ENCODE measurements at places on chromosomes 13 and 19.

DNA sequence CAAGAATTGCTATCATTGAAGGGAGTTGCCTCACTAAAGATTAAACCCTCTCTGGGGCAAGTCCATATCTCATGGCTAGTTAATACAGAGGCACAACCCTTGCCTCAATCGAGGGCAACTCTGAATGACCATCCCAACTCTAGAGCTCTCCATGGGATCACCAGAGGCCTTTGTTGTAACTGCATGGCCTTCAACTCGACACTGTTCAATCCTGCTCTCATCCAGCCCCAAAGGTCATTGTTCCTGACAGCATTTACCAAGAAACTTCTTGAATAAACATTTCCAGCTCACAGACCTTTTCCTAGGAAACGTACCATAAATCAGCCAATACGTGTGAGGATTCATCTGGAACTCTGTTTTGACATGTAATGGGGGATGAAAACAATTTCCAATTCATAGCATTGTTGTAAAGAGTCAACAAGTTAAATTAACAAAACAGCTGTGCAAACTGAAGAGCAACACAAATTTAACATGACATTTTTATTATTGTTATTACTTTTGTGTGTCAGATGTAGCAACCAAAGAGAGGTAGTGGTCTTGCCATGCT, 452.7 kb downstream of the SUCLA2 start:
- DNase-seq, result no peak

- peak; percentile 18 for DNase-seq
Observed at GRCh38 chr19:6086068-6086788, 24.1 kb downstream of the RFX2 start.

DNA sequence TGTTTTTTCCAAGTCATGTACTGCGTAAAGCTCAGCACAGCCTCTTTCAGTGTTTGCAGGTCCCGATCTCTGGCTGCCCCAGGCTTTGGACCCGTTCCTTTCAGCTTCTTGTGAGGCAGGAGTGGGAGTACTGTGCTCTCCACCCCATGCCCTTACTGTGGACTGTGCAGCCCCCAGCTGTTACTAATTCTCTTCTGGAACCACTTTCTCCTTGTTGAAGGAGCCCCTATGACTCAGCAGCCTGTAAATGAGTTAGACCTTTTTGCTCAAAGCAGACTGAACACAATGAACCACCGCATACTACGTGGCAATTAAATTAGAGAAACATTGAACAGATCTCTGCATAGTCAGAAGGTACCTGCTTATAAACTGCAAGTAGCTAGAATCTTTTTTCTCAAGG, 39.0 kb downstream of the SERTM1 start:
- DNase-seq, result peak; percentile 46

- DNase-seq, result no peak
Observed at GRCh38 chr13:93655154-93655553, 428.5 kb downstream of the GPC6 start.

- DNase-seq, result no peak
Observed at GRCh38 chr19:19554074-19555023, 16.3 kb downstream of the CILP2 start.

DNA sequence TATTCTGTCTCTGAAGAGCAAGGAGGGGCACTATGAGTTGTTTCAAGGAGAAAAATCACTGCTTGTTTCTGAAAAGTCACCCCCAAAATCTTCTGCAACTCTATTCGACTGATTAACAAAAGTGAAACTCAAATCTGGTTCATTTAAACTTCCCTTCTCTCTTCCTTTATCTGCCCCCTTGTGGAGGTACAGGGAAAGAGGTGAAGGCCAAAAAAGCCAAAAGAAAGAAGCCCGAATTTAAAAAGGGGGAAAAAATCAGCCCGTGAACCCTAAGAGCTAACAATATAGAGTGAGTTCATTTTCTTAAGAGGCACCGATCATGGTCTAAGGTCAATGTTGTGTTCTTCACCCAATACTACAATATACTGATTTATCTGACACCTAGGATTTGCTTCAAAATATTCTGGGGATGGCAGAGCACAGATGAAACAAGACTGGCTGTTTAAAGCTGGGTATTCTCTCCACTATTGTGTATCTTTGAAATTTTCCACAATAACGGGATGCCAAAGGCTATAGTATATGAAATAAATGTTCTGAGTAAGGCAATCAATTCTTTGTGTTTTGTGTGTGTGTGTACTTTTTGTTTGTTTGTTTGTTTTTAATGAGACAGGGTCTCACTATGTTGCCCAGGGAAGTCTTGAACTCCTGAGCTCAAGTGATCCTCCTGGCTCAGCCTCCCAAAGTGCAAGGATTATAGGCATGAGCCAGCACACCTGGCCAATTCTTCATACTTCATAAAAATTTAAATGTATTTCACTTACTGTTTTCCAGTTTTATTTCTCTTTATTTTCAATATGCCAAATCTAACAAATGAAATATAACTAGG, 55.0 kb upstream of the EEF1AKMT1 start:
- DNase-seq, result peak; percentile 56

- DNase-seq, result no peak
Observed at GRCh38 chr19:14183741-14184350, 22.1 kb downstream of the ADGRL1 start.

- no peak for DNase-seq
Observed at GRCh38 chr19:4902796-4903195, at the start of gene ARRDC5. Gene ARRDC5, minus strand, starts transcription at chr19:4902896. Its CDS starts 71 bp downstream, at chr19:4902825.

GRCh38 chr19:49690079-49690655, 749 bp upstream of the CPT1C start:
- no peak for DNase-seq

DNA sequence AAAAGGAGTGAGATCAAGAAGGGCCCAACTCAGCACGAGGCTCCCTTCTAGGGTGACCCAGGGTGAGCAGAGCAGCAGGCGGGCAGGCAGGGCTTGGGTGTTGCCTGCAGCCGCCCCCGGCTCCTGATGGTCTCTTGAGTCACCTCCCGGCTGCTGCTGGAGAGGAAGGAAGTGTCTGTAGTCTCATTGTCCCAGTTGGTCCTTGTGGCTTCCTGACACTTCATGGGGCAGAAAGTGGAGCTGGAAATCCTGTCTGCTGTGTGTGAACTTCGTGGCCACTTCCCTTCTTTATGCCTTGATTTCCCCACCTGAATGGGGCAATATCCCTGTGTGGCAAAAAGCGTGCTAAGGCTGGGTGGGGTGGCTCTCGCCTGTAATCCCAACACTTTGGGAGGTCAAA, 2.5 kb downstream of the MAP1S start:
- DNase-seq, result peak; percentile 47

- DNase-seq, result peak; percentile 55
Observed at GRCh38 chr13:23674795-23675640, 104.8 kb downstream of the TNFRSF19 start.

DNA sequence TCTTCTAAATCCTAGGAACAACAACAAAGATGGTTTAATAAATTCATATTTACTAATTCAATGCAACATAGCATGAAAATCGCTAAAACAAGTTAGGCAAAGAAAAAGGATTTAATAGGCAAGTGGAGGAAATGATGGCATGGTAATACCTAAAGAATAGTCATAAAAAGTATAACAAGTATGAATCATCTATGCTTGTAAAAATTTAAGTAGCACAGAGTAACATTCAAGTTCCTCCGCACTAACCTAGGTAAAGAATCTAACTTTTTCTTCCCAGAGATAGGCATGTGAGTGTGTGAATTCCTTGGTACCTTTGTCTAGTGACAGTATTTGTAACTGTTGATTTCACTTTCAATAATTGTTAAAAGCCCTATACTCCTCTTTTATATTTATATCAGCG, 42.6 kb downstream of the RCBTB2 start:
- DNase-seq, result no peak

- no peak for DNase-seq
Observed at GRCh38 chr19:35531291-35531690, 2.0 kb upstream of the GAPDHS start.

- DNase-seq, result no peak
Observed at GRCh38 chr19:31353833-31354232, 4.6 kb upstream of the TSHZ3 start.

DNA sequence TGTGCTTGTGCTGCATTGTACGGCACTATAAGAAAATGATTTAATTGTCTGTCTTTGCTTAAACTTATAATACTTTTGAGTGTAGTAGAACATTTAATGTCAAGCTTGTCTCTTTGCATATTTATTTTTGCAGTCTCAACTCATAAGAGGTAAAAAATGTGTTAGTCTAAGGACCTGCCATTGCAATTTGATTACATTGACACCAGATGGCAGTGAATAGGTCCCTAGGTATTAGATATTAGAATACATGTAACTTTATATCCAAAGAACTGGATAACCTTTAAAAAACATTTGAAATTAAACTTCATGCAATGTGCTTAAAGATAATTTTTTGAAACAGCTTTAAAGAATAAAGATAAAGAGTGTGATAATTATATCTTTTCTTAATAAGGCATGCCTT, 1421.3 kb downstream of the OLFM4 start:
- DNase-seq, result no peak

- no peak for DNase-seq
Observed at GRCh38 chr19:2612619-2613249, 89.8 kb downstream of the GNG7 start.

GRCh38 chr19:55228403-55229031, at the start of gene TMEM86B:
Gene TMEM86B, minus strand, starts transcription at chr19:55228763. Its CDS starts 22 bp downstream, at chr19:55228741.
- DNase-seq, result no peak

DNA sequence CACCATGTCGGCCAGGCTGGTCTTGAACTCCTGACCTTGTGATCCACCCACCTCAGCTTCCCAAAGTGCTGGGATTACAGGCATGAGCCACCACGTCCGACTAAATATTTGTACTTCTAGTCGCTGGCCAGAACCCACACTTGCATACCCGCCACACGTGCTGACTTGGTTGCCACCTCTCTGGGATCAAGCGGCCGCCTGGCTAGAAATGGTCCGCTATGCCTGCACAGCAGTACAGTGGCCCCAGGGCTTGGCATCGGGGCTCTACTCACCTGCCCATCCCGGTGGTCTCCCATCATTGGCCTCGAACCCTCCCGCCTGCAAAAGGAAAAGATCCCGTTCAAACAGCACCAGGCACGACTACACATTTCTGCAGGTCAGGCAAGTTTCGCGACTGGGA, 23.7 kb upstream of the TINCR start:
- DNase-seq, result no peak

DNA sequence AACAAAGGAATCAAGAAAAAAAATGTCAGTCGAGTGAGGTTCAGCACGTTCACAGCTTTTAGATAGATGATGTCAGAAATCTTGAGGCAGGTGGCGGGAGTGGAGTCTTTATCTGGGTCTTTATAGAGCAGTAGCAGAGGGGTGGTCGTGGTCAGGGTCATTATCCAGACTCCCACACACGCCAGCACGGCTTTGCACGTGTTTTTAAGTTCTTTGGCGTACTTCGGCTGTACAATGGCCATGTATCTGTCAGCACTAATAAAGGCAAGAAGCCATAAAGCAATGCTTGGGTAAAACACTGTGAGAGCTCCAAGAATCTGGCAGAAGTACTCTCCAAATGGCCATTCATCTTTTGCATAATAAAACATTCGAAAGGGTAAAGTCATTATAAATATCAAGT, 2.9 kb downstream of the GPR18 start:
- DNase-seq, result no peak

GRCh38 chr19:9875796-9876195, 40.7 kb downstream of the PIN1 start:
- no peak for DNase-seq

DNA sequence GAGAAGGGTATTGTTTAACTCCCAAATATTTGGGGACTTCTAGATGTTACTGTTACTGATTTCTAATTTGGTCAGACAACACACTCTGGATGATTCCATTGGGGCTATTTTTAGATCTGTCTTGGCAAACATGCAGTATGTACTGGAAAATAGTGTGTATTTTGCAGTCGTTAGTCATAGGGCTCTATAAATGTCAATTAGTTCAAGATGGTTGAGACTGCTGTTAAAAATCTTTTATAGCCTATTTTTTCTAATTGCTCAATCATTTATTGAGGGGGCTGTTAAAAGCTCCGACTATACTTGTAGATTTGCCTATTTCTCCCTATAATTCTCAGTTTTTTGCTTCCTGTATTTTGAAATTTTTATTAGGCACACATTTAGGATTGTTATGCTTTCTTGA, 31.4 kb downstream of the PPP5C start:
- peak; percentile 66 for DNase-seq

DNA sequence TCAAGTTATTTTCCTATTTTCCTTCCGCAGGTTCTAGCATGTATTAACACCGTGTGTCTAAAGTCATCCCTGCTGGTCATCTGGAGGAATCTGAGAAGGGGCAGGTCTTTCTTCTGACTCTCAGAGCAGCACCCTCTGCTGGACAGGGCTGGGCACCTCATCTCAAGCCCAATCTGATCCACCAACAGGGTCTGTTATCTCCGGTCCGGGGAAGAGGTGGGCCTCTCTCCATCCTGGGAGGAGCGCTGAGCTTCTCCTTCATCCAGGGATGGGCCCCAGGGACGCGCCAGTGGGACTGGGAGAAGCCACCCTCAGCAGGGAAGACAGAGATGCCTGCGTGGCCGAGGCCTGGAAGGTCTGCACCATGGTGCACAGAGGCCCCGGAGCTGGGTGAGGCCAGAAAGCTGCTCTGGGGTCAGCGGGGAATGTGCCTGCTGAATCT, 26.0 kb upstream of the ZNF331 start:
- peak; percentile 58 for DNase-seq

DNA sequence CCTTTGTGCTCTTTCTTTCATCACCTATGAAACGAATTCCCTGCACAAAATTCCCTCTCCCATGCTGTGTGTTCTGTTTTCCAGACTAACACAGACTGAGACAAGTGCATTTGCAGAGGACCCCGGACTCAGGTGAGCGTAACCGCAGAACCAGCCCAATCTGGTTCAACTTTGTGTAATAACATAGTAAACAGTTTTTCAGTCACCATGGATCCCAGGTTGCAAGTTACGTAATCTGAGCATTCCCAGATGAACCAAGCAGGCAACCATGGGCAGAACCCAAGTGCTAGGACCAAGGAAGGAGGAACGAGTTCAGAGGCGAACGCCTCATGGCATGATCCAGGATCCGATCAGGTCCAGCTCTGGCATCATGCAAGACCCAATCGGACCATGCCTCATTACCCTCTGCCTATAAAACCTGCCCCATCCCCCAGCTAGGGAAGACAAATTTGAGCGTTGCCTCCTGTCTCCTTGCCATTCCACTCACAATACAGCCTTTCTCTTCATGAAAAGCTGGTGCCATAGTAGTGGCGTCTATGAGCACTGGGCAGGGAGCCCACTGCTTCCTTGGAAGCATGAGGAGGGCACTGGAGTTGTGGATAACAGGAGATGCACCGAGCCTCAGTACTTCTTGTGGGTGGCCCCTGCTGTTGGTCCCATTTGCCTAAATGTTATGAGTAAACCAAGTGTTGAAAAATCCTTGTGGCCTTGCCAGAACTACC, 107.6 kb downstream of the ABCC4 start:
- no peak for DNase-seq
